ENCODE measurements at places on chromosomes 2 and 18.

- no peak for DNase-seq
Observed at GRCh38 chr2:150178591-150178990, 308.9 kb downstream of the RND3 start.

DNA sequence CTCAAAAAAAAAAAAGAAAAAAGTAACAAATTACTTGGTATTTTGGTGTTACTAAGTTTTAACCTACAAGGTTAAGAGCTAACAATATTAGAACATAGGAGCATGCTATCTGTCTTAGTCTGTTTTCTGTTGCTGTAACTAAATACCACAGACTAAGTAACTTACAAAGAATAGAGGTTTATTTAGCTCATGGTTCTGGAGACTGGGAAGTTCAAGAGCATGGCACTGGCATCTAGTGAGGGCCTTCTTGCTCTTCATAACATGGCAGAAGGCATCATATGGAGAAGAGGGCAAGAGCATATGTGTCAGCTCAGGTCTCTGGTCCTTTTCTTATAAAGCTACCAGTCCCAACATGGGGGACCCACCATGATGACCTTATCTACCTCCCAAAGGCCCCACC lies 36.5 kb downstream of the SMARCAL1 start:
- DNase-seq = no peak

DNA sequence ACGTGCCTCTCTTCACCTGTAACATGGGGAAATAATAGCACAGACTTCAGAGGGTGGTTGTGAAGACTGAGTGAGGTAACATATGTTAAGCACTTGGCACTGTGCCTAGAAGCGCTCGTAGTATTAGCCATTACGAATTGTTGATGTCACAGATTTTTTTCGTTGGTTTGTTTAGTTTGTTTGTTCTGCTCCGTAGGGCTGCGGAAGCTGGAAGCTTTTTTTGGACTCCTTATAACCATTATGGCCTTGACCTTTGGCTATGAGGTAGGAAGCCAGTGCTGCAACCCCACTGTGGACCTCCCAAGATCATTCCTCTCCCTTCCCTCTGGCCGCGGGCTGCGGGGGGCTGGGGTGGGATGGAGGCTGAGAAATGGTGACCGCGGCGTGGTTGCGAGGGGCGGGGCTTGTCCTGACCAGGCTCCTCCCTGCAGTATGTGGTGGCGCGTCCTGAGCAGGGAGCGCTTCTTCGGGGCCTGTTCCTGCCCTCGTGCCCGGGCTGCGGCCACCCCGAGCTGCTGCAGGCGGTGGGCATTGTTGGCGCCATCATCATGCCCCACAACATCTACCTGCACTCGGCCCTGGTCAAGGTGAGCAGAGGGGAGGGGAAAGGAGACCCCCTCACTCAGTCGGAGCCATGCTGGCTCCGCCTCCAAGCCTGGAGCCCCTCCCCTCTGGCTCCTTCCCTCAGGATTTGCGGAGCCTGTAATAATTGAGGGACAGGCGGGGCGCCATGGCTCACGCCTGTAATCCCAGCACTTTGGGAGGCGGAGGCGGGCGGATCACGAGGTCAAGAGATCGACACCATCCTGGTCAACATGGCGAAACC lies 5.5 kb downstream of the SLC11A1 start:
- no peak for DNase-seq

GRCh38 chr2:46351750-46352138 lies 54.5 kb downstream of the EPAS1 start:
- DNase-seq = peak; percentile 65

DNA sequence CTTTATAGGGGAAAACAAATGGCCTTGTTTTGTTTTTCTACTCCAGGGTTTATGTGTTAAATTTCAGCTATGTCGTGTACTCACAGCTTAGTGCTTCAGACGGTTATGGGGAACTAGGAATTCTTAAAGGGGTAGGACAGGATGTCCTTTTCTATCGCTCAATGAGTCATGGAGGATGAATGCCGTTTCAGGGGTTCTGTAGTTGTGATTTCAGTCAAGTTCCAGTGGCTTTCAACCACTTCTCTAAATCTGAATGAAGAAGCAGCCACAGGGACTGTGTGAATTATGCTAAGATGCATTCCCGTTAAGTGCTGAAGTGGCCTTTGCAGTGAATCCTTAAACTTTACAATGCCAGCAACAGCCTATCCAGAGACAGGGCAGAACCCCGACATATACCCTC lies 1231.7 kb upstream of the ZEB2 start:
- no peak for DNase-seq

- no peak for DNase-seq
Observed at GRCh38 chr2:15807418-15808203, 132.7 kb upstream of the MYCN start.

DNA sequence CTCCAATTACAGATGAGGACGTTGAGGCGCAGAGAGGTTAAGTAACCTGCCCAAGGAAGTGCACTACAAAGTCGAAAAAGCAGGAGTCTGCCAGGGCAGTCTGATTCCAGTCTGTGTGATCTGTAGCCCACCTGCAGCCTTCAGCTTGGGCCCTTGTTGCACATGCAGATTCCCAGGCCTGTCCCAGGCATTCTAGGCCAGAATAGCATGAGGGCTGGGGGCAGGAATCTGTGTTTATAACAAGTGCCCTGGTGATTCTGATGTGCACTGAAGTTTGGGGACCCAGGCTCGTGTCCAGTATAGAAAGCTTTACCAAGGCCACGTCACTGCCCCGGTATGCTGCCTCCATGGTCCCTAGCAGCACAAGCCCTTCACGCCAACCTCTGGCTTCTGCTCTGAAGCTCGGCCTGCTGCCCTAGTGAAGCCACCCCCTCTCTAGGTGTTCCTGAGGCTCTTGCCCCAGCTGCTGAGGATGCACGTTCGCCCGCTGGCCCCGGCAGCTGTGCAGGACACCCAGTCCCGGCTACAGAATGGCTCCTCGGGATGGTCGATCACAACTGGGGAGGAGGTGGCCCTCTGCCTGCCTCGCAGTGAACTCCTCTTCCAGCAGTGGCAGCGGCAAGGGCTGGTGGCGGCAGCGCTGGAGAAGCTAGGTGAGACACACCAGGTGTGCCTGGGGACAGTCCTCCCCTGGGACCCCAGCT lies 4.6 kb downstream of the CHRNG start:
- DNase-seq = no peak

- DNase-seq = no peak
Observed at GRCh38 chr18:38262661-38263060, 697.1 kb upstream of the CELF4 start.

- DNase-seq = no peak
Observed at GRCh38 chr2:177728399-177728765, 335.8 kb downstream of the AGPS start.

- DNase-seq = no peak
Observed at GRCh38 chr2:239296020-239296932, 104.5 kb downstream of the HDAC4 start.

GRCh38 chr18:79528846-79529245 lies 133.1 kb downstream of the NFATC1 start:
- DNase-seq = peak; percentile 46

DNA sequence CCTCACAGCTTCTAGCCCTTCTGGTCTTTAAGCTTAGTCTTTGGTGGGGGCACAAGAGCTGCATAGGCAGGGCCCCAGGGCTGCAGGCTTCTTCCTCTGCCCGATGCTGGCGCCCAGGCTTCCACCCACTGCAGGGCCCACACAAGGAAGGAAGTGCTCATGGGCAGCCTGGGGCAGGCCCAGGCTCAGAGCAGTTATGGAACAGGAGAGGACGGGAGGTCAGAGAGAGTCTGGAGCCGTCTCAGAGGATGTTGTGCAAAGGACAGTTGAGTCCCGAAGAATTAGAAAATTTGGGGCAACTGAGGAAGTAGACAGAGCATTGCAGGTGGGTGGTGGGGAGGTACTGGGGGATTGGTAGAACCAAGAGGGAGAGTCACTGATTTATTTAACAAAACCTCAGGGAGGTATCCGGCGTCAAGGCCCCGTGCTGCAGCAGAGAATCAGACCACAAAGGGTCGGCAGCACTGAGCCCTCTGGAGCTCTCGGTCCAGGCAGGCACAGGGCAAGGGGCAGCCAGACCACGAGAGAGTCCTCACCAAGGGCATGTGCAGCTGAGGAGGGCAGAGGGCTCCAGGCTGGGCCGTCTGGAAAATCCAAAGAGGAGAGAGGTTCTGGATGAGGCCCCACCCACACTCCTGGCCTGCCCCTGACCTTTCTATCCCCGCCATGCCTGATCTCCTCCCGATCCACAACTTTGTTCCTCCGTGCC lies 110.8 kb upstream of the GLI2 start:
- DNase-seq = no peak

Measured in stimulated activated CD8-positive, alpha-beta memory T cell treated with anti-CD3 and anti-CD28 coated beads, Interleukin-15, amount 100 ng/mL, for 48 hours (primary cell).